Lower lobe of right lung (tissue), 2 donors: ENCODE measurements at places on chromosomes 7 and 10. TPM values are rescaled to one million over a fixed set of nuclear protein-coding genes. Genes with fewer than 3 reads are reported as not detected.

GPR22 gene
- not detected for total RNA-seq

DNA sequence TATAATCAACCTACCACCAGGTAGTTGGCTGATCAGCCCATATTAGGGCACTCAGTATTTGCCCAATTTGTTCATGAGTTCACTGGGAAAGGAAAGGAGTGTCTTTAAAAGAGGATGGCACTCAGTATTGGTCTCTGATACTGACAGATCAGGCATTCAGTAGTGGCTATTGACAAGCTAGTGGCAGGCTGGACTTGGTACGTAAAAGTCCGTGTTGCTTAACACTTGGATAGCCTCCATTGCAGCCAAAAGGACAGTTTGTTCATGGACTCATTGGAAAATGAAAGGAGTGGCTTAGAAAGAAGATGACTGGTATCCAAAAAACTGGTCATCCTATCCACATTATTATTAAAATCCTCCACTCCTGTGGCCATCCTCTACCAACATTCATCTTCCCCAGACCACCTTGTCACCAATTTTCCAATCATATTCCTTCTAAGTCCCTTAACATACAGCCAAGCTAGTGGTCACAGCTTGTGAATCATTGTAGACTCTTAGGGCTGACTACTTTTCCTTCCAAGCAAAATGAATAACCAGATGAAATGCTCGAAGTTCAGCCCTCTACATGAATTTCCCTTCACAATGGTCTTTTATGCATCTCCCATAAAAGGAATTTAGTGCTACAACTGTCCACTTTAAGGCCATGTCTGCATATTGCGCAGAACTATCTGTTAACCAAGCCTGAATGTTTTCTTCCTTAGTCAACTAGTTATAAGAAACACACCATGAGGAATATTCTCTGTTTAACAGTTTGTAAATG is 78.6 kb upstream of the MAGI2 start:
- H3K4me1 ChIP-seq, result no peaks in the 10 kb centered on the region
- H3K4me3 ChIP-seq, result no peak overlapping the region
- H3K27ac ChIP-seq, result no peak overlapping the region
- no peak for DNase-seq
- H3K36me3 ChIP-seq, result no peaks in the 10 kb centered on the region
- no peaks in the 10 kb centered on the region for H3K27me3 ChIP-seq

GRCh38 chr10:52030975-52031374 is 283.1 kb upstream of the DKK1 start:
- no peak overlapping the region for H3K4me3 ChIP-seq
- no peaks in the 10 kb centered on the region for H3K27me3 ChIP-seq
- no peak for DNase-seq
- H3K36me3 ChIP-seq, result no peaks in the 10 kb centered on the region

TMEM225B gene
- total RNA-seq, result 0.30 TPM

UBE2D1 gene
- total RNA-seq, result 22.9 TPM

PARP12 gene
- total RNA-seq, result 122 TPM

ABCB1 gene
- 4.3 TPM for total RNA-seq

GATA3 gene
- 4.6 TPM for total RNA-seq

GRCh38 chr10:25815999-25816768 is 117.8 kb upstream of the MYO3A start:
- no peak for DNase-seq
- no peaks in the 10 kb centered on the region for H3K27me3 ChIP-seq
- H3K4me3 ChIP-seq, result no peak overlapping the region
- H3K27ac ChIP-seq, result no peak overlapping the region

GPR37 gene
- 0.59 TPM for total RNA-seq

GRCh38 chr10:119131512-119132240 is 27.8 kb downstream of the DENND10 start:
- H3K4me1 ChIP-seq, result peaks cover 29% of the 10 kb centered on the region
- H3K4me3 ChIP-seq, result peak overlapping the region; percentile 56
- DNase-seq, result no peak
- no peaks in the 10 kb centered on the region for H3K27me3 ChIP-seq
- H3K27ac ChIP-seq, result peak overlapping the region; percentile 81

GRCh38 chr10:30048768-30049517 is 10.4 kb downstream of the JCAD start:
- H3K27me3 ChIP-seq, result no peaks in the 10 kb centered on the region
- DNase-seq, result no peak
- peaks cover 29% of the 10 kb centered on the region for H3K36me3 ChIP-seq
- H3K27ac ChIP-seq, result peak overlapping the region; percentile 43

GRCh38 chr10:35422228-35422627 is 85.9 kb downstream of the CCNY start:
- H3K36me3 ChIP-seq, result no peaks in the 10 kb centered on the region
- H3K4me1 ChIP-seq, result peaks cover 75% of the 10 kb centered on the region
- DNase-seq, result no peak
- H3K4me3 ChIP-seq, result no peak overlapping the region
- H3K27ac ChIP-seq, result peak overlapping the region; percentile 46

DNA sequence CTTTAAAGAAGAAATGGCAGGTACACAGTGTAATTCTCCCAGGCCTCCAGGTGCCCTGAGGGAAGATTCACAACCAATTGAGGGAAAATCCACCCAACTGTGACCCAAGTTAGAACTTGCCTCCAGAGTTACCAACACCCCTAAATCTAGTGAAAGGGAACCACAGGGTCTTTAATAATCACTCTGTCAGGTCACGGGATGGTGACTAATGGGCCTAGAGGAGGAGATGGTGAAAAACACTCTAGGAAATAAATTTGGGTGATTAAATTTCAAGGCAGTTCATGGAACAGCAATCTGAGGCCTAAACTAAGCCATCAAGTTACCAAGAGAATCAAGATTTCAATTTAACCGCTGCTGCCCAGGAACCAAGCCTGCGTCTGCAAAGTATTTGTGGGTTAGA is 26.7 kb upstream of the SLF2 start:
- DNase-seq, result no peak
- no peak overlapping the region for H3K27ac ChIP-seq
- H3K4me1 ChIP-seq, result peaks cover 13% of the 10 kb centered on the region
- no peak overlapping the region for H3K4me3 ChIP-seq

DNA sequence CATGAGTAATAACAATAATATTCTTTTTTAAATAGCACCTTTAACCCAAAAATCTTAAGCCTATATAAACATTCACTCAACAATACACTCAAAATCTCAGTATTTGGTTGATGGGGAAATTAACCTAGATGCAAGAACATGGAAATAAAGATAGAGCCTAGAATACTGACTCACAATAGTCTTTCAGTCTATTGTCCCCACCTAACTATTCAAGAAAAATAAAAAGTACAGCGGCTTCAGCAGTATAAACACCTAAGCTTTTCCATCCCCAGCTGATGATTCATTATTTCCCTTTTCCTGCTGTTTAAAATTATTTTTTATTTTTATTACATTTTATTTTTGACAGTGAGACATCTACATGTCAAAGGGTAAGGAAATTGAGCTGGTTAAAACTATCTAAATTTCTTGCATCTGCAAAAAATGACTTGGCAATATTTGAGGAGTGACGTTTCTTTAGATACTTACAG is 201.4 kb downstream of the FZD1 start:
- no peak overlapping the region for H3K27ac ChIP-seq
- H3K4me1 ChIP-seq, result no peaks in the 10 kb centered on the region
- no peaks in the 10 kb centered on the region for H3K27me3 ChIP-seq
- no peak overlapping the region for H3K4me3 ChIP-seq
- DNase-seq, result no peak

DNA sequence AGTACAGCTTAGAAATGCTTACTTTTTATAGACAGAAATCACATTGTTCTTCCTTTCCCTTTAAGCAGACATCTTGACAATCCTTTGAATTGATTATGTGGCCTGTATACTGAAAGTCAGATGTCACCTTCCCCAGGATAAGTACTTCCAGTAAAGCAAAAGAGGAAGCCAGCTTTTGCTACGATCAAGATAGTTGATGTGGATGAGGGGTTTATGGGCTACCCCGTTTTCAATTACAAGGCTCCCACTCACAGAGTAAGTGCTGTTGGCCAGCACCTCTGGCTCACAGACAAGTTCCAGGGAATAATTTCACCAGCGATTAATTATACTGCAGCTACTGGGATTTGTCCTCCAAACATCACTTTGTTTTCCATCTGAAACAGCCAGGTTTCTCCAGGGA is 95.1 kb upstream of the SAMD8 start:
- H3K4me3 ChIP-seq, result no peak overlapping the region
- DNase-seq, result no peak
- no peak overlapping the region for H3K27ac ChIP-seq
- peaks cover 11% of the 10 kb centered on the region for H3K36me3 ChIP-seq
- no peaks in the 10 kb centered on the region for H3K27me3 ChIP-seq

DNA sequence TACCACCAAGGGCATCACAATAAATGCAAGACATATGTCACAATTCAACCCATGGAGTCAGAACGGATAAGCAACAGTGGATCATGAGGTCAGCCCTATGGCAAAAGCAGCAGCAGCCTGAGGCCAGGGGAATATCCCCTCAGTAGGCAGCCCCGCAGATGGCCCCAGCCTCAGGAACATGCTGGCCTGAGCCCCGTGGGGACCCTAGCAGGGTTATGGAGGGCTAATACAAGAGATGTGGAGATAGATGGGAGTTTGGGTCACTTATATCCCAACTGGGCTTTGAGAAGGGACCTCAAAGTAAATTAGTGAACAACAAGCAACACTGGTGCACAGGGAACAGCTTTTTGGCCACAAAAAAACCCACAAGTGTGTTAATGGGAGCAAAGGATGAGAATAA is 9.1 kb downstream of the TMEM72 start:
- H3K4me3 ChIP-seq, result no peak overlapping the region
- H3K4me1 ChIP-seq, result no peaks in the 10 kb centered on the region
- H3K27me3 ChIP-seq, result no peaks in the 10 kb centered on the region
- no peak for DNase-seq
- no peaks in the 10 kb centered on the region for H3K36me3 ChIP-seq
- H3K27ac ChIP-seq, result no peak overlapping the region

- no peak for DNase-seq
- no peak overlapping the region for H3K4me3 ChIP-seq
- H3K36me3 ChIP-seq, result no peaks in the 10 kb centered on the region
- peaks cover 24% of the 10 kb centered on the region for H3K4me1 ChIP-seq
- H3K27me3 ChIP-seq, result peaks cover 4% of the 10 kb centered on the region
Measured at GRCh38 chr7:1510780-1511154, 6.6 kb upstream of the INTS1 start.

DNA sequence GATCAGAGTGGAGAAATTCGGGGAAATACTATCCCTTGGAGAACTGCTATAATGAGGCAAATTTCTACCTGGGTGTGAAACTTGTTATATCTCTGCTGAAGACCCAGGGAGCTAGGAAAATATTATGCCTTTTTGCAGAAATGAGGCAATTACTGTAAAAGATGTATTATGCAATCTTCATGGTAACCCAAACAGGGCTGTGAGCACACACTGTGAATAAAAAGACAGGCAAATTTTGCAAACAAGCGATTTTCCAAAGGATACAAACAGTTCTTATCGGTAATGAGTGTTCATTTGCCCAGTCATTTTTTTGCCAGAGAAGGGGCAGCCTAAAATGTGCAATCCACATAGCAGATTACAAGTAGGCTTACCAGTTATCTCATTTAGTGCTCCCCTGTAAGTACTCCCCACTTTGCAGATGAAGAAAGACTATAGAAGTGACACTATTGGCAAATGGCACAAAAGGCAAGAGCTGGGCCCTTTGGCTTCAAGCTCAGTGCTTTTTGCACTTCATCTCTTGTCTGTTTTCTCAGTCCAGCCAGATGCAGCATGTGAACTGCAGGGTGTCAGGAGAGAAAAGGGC is 205.8 kb downstream of the HECW1 start:
- H3K27ac ChIP-seq, result no peak overlapping the region
- no peak overlapping the region for H3K4me3 ChIP-seq
- H3K27me3 ChIP-seq, result no peaks in the 10 kb centered on the region
- H3K36me3 ChIP-seq, result no peaks in the 10 kb centered on the region
- no peaks in the 10 kb centered on the region for H3K4me1 ChIP-seq

GRCh38 chr10:49710966-49711365 is 31.5 kb downstream of the C10orf53 start:
- no peaks in the 10 kb centered on the region for H3K4me1 ChIP-seq
- H3K27me3 ChIP-seq, result no peaks in the 10 kb centered on the region
- no peaks in the 10 kb centered on the region for H3K36me3 ChIP-seq
- DNase-seq, result no peak

- no peak for DNase-seq
- H3K4me1 ChIP-seq, result peaks cover 9% of the 10 kb centered on the region
- no peak overlapping the region for H3K27ac ChIP-seq
- H3K27me3 ChIP-seq, result no peaks in the 10 kb centered on the region
- no peaks in the 10 kb centered on the region for H3K36me3 ChIP-seq
Measured at GRCh38 chr7:88358526-88358838, 51.8 kb upstream of the STEAP4 start.

DNA sequence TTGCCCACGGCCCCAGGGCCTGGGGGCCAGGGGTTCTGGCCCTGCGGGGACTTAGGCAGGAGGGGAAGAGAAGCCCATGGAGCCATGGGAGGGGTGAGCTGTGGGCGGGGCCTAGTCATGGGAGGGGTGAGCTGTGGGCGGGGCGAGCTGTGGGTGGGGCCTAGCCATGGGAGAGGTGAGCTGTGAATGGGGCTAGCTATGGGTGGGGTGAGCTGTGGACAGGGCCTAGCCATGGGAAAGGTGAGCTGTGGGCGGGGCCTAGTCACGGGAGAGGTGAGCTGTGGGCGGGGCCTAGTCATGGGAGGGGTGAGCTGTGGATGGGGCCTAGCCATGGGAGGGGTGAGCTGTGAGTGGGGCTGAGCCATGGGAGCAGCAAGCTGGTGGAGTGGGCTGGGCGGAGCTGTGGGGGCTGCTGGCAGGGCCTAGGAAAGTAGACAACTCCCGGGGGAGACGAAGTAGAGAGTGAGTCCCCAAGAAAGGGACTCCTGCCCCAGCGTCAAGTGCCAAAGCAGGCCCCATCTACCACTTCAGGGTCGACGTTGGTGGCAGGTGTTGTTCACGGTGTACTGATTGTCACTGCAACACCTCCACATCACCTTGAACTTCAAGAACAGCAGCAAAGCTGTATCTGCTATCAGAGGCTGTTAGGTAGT is 19.2 kb upstream of the TTYH3 start:
- no peak overlapping the region for H3K27ac ChIP-seq
- peaks cover 37% of the 10 kb centered on the region for H3K4me1 ChIP-seq
- no peaks in the 10 kb centered on the region for H3K36me3 ChIP-seq
- H3K27me3 ChIP-seq, result no peaks in the 10 kb centered on the region
- no peak overlapping the region for H3K4me3 ChIP-seq

ASZ1 gene
- not detected for total RNA-seq

- H3K4me1 ChIP-seq, result no peaks in the 10 kb centered on the region
- no peak overlapping the region for H3K27ac ChIP-seq
- no peak overlapping the region for H3K4me3 ChIP-seq
- H3K27me3 ChIP-seq, result no peaks in the 10 kb centered on the region
- no peaks in the 10 kb centered on the region for H3K36me3 ChIP-seq
Measured at GRCh38 chr10:90837486-90837885, 20.4 kb downstream of the HTR7 start.

- H3K27me3 ChIP-seq, result no peaks in the 10 kb centered on the region
- H3K4me3 ChIP-seq, result no peak overlapping the region
- no peak overlapping the region for H3K27ac ChIP-seq
- H3K36me3 ChIP-seq, result no peaks in the 10 kb centered on the region
Measured at GRCh38 chr10:3588346-3588745, 196.7 kb downstream of the KLF6 start.
